ENCODE measurements at places on chromosomes 16 and 17.

DNA sequence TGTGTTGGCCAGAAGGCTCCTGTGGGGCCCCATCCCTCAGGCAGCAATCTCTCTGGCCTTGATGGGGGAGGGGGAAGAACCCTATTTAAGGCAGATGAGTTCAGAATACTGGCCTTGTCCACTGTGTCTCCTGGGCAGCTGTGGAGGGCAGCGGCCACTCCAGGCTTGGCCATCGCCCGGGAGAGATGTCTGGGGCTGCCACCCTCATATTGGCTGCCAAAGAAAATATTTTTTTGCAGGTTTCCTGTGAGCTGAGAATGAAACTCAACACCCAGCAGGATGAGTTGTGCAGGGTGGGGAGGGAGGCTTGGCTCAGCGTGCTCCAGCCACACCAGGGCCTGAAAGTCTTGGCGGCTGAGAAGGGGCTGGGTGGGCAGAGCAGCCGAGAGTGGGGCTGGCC is 14.4 kb upstream of the TIMP2 start:
- DNase-seq, result no peak

- DNase-seq, result no peak
Observed at GRCh38 chr16:23131436-23131835, 17.8 kb downstream of the USP31 start.

DNA sequence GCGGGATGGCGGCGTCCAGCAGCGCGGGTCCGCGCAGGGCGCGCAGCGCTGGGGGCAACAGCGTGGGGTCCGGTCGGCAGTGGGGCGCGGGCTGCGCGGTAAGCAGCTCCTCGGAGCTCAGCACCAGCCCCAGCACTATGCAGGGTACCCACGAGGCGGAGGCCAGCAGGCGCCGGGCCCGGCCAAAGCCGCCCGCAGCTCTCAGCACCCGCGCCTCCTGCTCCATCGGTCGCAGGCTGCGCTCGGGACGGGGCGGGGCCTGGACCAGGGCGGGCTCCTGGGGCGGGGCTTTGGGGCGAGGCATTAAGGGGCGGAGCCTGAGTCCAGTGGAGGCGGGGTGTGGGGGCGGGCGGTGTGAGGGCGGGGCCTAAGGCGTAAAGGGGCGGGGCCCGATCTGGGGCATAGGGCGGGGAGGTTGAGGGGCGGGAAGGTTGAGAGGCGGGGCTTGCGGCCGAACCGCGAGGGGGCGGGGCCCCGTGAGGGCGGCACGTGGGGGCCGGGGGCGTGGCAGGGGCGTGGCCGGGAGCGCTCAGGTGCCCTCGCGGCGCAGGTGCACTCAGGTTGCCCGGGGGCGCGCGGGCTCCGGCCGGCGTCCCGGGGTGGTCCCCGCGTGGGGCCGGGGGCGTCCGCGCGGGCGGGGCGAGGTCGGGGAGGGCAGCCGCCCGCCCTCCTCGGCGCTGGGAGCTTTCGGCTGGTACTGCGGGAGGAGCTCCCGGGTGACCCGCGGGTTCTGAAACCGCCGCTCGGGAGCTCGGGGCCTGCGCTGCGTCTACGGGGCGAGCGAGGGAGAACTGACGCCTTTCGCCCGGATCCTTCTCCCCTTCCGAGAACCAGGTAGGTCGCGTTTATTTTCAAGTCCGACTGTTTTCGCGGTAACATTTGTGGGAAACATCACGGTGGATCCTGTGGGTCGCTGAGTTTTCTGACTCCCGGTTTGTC is 1.4 kb upstream of the SLC22A31 start:
- DNase-seq, result no peak

GRCh38 chr17:29807520-29808361 is 122.3 kb downstream of the SSH2 start:
- peak; percentile 39 for DNase-seq

GRCh38 chr16:14292051-14292825 is 221.1 kb downstream of the MRTFB start:
- no peak for DNase-seq

DNA sequence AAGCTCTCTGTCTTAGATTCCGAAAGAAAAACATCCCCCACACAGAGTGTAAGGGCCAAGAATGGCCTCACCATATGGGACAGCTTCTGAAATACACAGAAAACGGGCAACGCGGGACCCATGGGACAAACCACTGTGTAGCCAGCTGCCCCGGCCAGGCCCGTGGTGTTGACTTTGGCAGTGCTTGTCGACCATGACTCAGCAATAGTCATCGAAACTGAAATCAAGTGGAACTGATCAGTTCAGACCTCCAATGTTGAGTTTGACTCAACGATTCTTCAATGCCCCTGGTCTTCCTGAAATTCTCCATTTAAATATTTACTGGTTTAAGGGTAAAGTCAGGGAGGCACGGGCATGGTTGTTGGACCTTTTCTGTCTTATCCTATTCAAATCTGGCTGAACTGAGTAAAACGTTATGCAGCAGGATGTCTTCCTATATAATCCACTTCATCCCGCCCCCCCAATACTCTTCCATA is 27.5 kb downstream of the ZFHX3 start:
- no peak for DNase-seq

GRCh38 chr16:50765861-50766260 is 24.0 kb downstream of the CYLD start:
- no peak for DNase-seq

DNA sequence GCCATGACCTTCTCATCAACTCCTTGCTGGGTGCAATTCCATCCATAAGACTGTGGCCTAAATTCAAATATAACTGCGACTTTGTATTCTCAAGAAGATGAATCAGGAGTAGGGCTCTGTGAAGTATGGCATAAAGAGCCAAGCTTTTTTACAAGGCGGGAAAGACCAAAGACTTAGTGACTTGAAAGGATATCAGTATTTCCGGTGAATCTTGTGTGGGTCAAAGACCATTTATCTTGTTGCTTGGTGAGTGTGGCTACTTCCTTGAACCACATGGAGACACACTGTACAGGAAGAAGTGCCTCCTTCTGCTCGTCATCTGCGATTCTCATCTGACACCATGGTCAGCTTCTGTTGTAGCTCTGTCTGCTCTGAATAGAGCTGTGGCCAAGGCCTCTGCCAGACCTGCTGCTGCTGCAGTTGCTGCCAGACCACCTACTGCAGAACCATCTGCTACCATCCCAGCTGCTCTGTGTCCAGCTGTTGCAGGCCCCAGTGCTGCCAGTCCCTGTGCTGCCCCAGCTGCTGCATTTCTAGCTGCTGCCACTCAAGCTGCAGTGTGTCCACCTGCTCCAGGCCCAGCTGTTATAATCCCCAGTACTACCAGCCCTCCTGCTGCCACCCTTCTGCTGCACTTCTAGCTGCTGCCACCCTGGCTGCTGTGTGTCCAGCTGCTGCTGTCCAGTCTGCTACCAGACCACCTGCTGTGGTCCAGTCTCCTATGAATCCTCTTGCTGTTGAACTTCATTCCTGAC is 6.1 kb upstream of the KRTAP2-4 start:
- DNase-seq, result no peak

DNA sequence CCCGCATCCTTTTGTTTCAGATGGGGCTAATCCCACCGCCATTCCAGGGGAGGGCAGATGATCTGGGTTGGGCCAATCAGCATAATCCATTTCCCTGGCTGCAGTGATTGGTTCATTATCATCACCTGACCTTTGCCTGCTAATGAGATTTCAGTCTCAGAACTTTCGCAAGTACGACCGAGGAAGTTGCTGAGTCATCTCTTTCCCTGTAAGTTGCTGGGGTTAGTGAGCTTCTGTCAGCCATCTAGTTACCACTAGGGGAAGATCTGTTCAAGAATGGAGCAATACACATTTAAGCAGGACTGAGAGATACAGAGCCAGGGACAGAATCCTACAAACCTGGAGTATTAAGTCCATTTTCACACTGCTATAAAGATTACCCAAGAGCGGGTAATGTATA is 65.3 kb upstream of the NUDT7 start:
- no peak for DNase-seq

DNA sequence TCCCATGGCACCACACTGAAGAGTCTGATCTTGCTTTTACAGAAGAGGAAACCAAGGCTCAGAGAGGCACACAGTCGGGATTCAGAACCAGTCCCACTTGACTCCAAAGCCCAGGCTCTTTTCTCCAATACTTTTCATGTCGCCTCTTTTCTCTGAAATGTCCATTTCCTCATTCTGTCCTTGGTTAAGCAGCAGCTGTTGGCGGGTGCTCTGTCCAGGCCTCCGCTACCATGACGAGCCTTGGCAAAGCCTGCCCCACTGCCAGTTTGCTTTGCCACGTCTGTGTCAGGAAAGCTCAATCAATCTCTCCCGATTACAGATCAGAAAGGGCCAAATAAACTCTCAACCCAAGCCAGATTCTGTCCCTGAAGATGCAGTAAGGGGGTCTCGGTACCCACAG is 9.1 kb upstream of the CEP295NL start:
- no peak for DNase-seq

DNA sequence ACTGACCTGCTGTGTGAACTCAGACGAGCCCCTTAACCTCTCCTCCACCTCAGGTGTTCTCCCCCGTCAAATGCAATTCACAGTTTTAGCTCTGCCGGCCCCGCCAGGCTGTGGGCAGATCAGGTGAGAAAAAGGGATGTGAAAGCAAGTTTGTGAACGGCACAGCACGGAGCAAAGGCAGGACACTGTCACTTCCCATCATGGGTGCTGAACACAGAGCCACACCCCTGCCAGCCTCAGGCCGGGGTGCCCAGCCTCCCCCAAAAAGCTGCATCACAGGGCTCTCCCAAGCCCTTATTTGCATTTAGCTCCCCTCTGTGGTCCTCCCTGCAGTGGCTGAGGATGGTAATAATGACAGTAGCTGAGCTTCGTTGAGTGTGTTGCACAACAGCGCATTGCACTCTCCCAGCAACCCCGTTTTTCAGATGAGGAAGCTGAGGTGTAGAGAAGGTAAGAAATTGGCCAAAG is 88.8 kb upstream of the TNRC6C start:
- no peak for DNase-seq

DNA sequence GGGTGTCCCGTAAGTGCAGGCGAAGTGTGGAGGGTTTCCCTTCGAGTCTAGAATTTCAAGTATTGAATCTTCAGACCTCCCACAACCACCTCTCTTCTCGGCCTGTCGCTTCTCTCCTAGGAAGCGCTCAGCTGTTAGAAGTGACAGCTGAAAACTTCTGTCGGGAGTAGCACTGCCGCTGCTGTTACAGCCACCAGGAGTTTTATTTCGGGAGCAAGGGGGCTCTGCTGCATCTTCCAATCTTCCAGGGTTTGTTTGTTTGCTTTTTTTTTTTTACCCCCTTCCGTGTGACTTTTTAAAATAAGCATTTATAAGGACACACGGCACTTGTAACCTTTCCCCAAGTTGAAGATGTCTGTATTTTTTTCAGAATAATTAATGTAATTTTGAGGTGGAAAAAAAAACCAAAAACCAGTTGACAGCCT is 767 bp downstream of the RPS6KB1 start:
- no peak for DNase-seq

- DNase-seq, result no peak
Observed at GRCh38 chr16:5075637-5076036, 4.0 kb downstream of the ALG1 start.

DNA sequence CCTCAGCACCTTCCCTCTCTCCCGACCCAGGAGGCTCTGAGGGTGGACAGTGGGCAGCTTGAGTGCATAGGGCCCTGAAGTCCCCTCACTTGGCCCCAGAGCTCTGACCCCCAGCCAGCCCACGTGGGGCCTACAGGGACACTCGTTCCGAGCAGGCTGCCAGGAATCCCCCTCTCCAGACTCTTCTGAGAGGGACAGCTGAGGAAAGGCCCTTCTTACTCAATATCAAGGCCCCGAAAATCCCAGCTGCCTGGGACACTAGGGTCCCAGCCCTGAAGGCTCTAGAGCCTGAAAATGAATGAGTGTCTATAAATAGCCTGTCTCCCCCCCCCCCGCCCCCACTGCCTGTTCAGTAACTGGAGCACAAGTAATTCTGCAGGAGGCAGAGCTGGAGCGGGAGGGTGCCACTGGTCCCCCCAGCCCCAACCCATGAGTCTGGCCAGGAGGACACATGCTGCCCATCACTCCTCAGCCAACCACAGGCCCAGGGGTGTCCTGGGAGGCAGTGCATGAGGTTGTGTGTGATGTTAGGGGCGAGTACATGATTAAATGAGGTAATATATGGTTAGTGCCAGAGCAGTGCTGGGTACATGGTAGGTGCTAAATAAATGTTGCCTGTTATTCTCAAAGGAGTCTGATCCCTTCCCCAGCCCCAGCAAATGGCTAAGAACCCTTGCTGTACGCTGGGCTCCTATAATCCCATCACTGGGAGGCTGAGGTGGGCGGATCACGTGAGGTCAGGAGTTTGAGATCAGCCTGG is 11.6 kb downstream of the ADAM11 start:
- DNase-seq, result no peak

GRCh38 chr17:68143425-68143824 is 104.4 kb upstream of the AMZ2 start:
- no peak for DNase-seq

GRCh38 chr16:49504023-49504364 is 130.4 kb downstream of the C16orf78 start:
- no peak for DNase-seq

DNA sequence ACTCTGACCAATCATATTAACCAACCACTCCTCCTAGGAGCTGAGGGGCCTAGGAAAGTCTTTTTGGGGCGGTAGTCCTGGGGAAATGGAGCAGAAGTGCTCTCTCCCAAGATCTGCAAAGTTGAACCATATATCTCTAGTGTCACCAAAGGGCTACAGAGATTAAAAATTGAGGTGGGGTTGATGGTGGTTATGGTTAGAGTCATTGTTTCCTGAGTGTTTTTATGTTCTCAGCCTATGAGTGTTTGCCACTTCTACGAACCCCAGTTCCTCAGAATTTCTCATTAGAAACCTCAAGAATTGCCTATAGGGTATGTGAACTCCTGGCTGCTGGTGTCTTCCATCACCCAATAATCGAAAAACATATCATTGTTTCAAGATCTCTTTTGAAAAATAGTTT is 217.8 kb downstream of the CDRT15L2 start:
- no peak for DNase-seq

DNA sequence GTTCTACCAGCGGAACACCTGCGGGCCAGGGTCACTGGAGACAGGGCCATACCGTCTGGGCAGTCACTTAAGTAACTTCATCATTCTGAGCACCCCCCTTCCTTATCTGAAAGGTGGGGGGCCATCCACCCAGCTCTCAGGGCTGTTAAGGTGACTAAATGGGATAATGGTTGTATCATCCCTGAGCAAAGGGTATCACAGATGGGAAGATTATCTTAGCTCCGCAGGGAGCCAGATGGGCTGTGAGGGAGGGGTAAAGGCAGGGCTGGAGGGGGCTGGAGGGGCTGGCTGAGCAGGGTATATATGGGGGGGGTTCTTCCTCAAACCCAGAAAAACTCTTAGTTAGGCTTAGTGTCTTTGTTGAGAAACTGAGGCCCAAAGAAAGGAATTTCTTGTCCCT is 2.9 kb upstream of the CACNA1G start:
- DNase-seq, result no peak

- DNase-seq, result no peak
Observed at GRCh38 chr17:21452377-21453143, 76.4 kb downstream of the KCNJ12 start.

Measured in COR-L47 (cell line).